ENCODE measurements at places on chromosomes 4 and X.

GRCh38 chr4:175875993-175876771 is 64.1 kb upstream of the GPM6A start:
- DNase-seq = no peak

- no peak for DNase-seq
Observed at GRCh38 chrX:142251202-142251601, 46.1 kb upstream of the MAGEC2 start.

- no peak for DNase-seq
Observed at GRCh38 chr4:115918149-115918548, 804.7 kb upstream of the NDST4 start.

DNA sequence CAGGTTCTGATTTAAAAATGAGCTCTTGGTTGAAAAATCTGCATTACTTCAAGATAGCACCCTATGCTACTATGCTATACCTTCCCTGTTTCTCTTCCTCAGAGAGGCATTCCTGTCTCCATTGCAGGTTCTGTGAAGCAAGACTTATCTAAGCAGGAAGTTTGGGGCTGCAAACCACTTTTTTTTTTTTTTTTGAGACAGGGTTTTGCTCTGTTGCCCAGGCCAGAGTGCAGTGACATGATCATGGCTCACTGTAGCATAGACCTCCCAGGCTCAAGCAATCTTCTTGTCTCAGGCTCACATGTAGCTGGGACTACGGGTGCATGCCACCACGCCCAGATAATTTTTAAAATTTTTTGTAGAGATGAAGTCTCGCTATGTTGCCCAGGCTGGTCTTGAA is 4.0 kb upstream of the CCNG2 start:
- no peak for DNase-seq

DNA sequence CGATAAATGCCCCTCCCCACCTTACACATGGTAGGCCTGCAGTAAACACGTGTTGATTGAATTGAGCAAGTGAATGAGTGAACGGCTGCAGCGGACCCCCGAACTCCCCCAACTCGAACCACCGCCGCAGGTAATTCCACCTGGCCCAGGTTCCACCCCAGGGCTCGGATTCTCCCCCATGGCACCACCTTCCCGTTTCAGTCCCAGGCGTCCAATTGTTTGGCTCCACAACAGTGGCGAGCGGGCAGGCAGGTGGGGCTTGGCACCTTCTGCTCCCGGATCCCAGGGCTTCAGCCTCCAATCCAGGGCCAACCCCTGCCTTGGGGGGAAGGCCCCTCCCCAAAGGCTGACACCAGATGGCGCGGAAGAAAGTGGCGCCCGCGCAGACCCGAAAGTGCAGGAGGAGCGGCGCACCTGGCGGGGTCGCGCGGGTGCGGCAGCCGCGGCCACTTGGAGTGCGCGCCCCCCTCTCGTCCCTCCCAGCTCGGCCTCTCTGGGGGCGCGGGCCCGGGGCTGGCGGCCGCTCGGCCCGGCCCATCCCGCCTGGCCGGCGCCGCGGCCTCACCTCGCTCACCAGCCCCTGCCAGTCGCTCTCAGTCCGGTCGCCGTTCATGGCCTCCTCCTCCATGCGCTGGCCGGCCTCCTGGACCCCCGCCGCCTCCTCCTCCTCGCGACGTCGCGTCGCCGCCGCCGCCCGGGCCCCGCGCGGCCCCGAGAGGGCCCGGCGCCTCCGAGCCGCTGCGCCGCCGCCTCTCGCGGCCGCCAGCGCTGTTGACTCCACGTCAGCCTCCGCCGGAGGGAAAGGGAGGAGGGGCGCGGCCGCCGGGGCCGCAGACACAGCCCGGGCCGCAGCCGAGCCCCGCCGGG is at the start of gene CCDC149:
TSS of gene CCDC149 (minus strand) at position 791 of the 867 bp plus-strand sequence. CDS start at position 613, 178 bp downstream.
- DNase-seq = peak; percentile 25
